ENCODE measurements at places on chromosomes 3 and 15. TPM values are rescaled to one million over a fixed set of nuclear protein-coding genes. Genes with fewer than 3 reads are reported as not detected.

Gene PLSCR2
- not detected for total RNA-seq

Gene CILP
- total RNA-seq, result 0.09 TPM

Gene ASB14
- total RNA-seq, result not detected

Gene ULK4
- total RNA-seq, result 4.7 TPM

Gene SLC12A1
- not detected for total RNA-seq

Gene DAZL
- not detected for total RNA-seq

Gene TGM5
- not detected for total RNA-seq

Gene CX3CR1
- not detected for total RNA-seq

Gene TGM4
- total RNA-seq, result 0.03 TPM

Gene SERINC4
- 0.08 TPM for total RNA-seq

Gene AGBL1
- total RNA-seq, result not detected

Gene NEK10
- 0.88 TPM for total RNA-seq

Gene NECTIN3
- 31.8 TPM for total RNA-seq

Gene ENTPD3
- 0.04 TPM for total RNA-seq

Gene MRAS
- 10.5 TPM for total RNA-seq

Gene CLDN16
- total RNA-seq, result not detected

Gene RASL12
- 0.10 TPM for total RNA-seq

Gene THRB
- 1.2 TPM for total RNA-seq

Gene ARPP21
- total RNA-seq, result 0.08 TPM

Gene AMT
- total RNA-seq, result 0.30 TPM

Gene ACAD9
- 25.4 TPM for total RNA-seq

Gene ZNF501
- not detected for total RNA-seq

Gene SPINK8
- not detected for total RNA-seq

Gene RTP4
- total RNA-seq, result not detected

Gene SUSD5
- total RNA-seq, result 3.6 TPM

Gene MYO5C
- total RNA-seq, result 5.4 TPM

Gene SKOR1
- total RNA-seq, result 0.05 TPM

Gene CLDN11
- 0.20 TPM for total RNA-seq

Gene COL6A5
- not detected for total RNA-seq

Gene GOLGA8F
- total RNA-seq, result not detected

Gene ACAA1
- total RNA-seq, result 38.5 TPM

Gene CLASP2
- 13.8 TPM for total RNA-seq

Gene NXPE3
- 21.7 TPM for total RNA-seq

Gene FANCD2OS
- total RNA-seq, result not detected

Gene GOLGA8J
- total RNA-seq, result 0.06 TPM

Gene PCCB
- 30.4 TPM for total RNA-seq

Measured in A549 treated with CORT108297 at 1 μM for 4 hours (cell line).